ENCODE measurements at places on chromosomes 4 and X. TPM values are rescaled to one million over a fixed set of nuclear protein-coding genes. Genes with fewer than 3 reads are reported as not detected.

The PITX2 gene
- 0.13 TPM for total RNA-seq

The CXCL1 gene
- total RNA-seq, result not detected

The CT45A2 gene
- not detected for total RNA-seq

The KIT gene
- total RNA-seq, result 0.73 TPM

The PF4V1 gene
- not detected for total RNA-seq

The CT45A1 gene
- not detected for total RNA-seq

The SLC34A2 gene
- total RNA-seq, result not detected

The ADGRA3 gene
- 0.50 TPM for total RNA-seq

The TMEM156 gene
- 28.2 TPM for total RNA-seq

The ACOX3 gene
- total RNA-seq, result 17.7 TPM

The MAOB gene
- not detected for total RNA-seq

The FRMPD4 gene
- total RNA-seq, result not detected

The NXF3 gene
- not detected for total RNA-seq

The IL13RA1 gene
- not detected for total RNA-seq

The GDPD2 gene
- total RNA-seq, result 0.23 TPM

The TTC29 gene
- not detected for total RNA-seq

The MAGEB2 gene
- total RNA-seq, result not detected

The NMU gene
- total RNA-seq, result 0.33 TPM

The ZFP92 gene
- total RNA-seq, result 1.9 TPM

The ALB gene
- total RNA-seq, result not detected

The LRBA gene
- 45.2 TPM for total RNA-seq

The LDOC1 gene
- 20.5 TPM for total RNA-seq
